ENCODE measurements at places on chromosomes 11 and 22.

- DNase-seq, result no peak
- H3K27ac ChIP-seq, result no peak overlapping the region
- H3K27me3 ChIP-seq, result no peaks in the 10 kb centered on the region
- H3K4me3 ChIP-seq, result no peak overlapping the region
Measured at GRCh38 chr22:41057076-41057475, 35.3 kb upstream of the EP300 start.

DNA sequence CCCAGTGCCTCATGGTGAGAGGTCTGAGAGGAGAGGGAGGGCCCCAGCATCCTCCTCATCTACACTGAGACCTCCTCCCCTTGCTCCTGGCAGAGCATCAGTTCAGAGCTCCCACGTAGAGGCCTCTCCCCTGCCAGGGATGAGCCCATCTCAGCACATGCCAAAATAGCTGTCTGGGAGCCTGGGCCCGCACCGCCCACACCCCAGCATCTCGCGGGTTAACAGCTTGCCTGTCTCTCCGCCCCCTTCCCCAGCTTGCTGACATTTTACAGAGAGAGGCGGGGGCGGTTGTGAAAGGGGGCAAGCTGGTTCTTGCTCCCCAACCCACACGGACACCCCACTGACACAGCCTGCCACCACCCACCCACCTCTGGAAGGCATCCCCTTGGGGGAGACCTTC is 6.4 kb downstream of the DGKZ start:
- DNase-seq, result no peak
- no peaks in the 10 kb centered on the region for H3K27me3 ChIP-seq

- peaks cover 9% of the 10 kb centered on the region for H3K27me3 ChIP-seq
- no peak for DNase-seq
- H3K27ac ChIP-seq, result no peak overlapping the region
- H3K36me3 ChIP-seq, result no peaks in the 10 kb centered on the region
- no peak overlapping the region for H3K4me3 ChIP-seq
Measured at GRCh38 chr11:65309006-65309405, 5.7 kb upstream of the CDC42EP2 start.

- no peaks in the 10 kb centered on the region for H3K4me1 ChIP-seq
- no peaks in the 10 kb centered on the region for H3K36me3 ChIP-seq
- H3K4me3 ChIP-seq, result no peak overlapping the region
- DNase-seq, result no peak
- no peak overlapping the region for H3K27ac ChIP-seq
- H3K27me3 ChIP-seq, result no peaks in the 10 kb centered on the region
Measured at GRCh38 chr11:34036456-34036855, 15.1 kb upstream of the CAPRIN1 start.

DNA sequence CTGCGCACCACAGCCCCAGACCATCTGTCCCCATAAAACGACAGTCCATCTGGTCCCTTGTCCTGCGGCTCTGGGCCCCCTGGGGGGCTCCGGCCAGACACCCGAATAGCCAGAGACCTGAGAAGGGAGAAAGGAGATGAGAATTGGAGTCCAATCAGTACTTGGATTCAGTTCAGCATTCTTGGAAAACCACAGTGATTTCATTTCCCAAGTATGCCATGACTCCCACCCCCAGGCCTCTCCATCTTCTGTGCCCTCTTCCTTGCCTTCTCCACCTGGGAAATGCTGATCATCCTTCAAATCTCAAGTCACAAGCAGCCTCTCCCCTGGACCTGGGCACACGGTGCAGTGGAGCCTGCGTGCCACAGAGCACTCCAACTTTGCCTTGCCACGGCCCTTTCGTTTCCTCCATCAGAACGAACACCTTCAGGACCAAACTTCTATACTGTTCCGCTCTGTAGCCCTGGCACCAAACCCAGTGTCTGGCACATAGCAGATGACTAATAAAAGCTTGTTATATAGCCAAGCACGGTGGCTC is 10.9 kb upstream of the MFNG start:
- peaks cover 7% of the 10 kb centered on the region for H3K4me1 ChIP-seq
- H3K4me3 ChIP-seq, result no peak overlapping the region
- no peak for DNase-seq
- H3K27me3 ChIP-seq, result no peaks in the 10 kb centered on the region

DNA sequence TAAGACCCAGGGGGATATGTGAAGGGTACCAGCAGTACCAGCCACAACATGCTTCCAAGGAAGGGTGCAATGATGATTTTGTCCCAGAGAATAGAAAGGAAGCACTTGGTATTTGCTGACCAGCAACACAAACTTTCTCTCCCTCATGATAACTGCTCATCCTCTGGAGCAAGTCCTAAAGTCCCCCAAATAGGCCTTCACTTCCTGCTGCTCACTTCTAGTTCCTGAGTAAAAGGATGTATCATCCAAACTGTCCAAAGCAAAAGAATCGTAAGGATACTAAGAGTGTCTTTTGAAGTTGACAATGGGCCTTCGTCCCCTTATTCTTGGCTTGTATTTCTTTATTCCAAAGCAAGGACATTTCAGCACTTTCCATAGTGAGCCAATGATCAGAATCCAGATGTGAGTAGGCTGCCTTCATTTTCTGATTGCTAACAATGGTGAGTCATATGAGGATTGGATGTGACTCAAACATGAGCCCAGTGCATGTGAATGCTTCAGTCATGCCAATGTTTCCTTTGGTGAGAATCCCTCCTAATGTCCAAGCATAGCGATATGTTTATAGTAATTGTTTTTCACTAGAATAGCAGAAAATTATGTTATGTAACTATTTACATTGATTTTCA is 243.4 kb upstream of the POU2AF2 start:
- no peak overlapping the region for H3K4me3 ChIP-seq
- DNase-seq, result no peak
- H3K4me1 ChIP-seq, result no peaks in the 10 kb centered on the region
- peaks cover 4% of the 10 kb centered on the region for H3K27me3 ChIP-seq

DNA sequence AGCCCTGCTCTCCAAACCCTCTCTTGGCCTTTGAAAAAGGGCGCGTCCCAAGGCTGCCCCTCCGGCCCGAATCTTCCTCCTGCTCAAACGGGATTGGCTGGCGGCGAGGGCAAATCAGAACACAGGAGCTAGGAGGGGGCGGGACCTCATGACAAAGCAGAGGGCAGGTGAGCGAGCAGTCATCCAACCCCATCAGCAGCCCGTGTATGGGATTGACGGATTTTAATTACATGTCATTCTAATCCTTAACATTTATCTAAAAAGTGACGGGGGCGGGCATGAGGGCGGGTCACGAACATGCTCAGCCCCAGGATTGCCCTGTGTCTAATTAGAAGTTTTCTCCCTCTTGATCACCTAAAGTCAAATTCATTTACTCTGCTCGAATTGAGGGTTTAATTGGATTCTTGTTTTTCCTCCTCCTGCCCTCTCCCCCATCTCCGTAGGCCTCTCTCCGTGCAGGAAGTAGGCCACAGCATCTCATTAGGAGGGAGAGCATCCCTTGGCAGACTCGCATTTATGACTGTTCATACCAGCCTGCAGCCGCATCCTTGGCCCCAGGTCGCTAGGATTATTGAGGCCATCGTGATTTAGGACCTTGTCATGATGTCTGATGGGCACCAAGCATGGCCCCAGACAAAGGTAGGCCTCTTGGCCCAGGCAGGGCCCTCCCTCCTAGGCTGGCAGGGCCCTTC is 147.1 kb downstream of the CHST1 start:
- no peaks in the 10 kb centered on the region for H3K27me3 ChIP-seq
- no peaks in the 10 kb centered on the region for H3K4me1 ChIP-seq
- peak; percentile 88 for DNase-seq
- H3K27ac ChIP-seq, result no peak overlapping the region
- no peaks in the 10 kb centered on the region for H3K36me3 ChIP-seq

GRCh38 chr22:46090036-46090591 is 60.2 kb upstream of the PPARA start:
- H3K27me3 ChIP-seq, result no peaks in the 10 kb centered on the region
- no peak overlapping the region for H3K4me3 ChIP-seq
- H3K27ac ChIP-seq, result no peak overlapping the region
- H3K4me1 ChIP-seq, result no peaks in the 10 kb centered on the region
